ENCODE measurements at places on chromosomes 12 and 14.
A peak's percentile ranks its signal among the peaks of the same experiment; 100 is the strongest.

- DNase-seq, result no peak
These were observed 28.2 kb upstream of the LRP1-AS start for GRCh38 chr12:57175428-57176138.

DNA sequence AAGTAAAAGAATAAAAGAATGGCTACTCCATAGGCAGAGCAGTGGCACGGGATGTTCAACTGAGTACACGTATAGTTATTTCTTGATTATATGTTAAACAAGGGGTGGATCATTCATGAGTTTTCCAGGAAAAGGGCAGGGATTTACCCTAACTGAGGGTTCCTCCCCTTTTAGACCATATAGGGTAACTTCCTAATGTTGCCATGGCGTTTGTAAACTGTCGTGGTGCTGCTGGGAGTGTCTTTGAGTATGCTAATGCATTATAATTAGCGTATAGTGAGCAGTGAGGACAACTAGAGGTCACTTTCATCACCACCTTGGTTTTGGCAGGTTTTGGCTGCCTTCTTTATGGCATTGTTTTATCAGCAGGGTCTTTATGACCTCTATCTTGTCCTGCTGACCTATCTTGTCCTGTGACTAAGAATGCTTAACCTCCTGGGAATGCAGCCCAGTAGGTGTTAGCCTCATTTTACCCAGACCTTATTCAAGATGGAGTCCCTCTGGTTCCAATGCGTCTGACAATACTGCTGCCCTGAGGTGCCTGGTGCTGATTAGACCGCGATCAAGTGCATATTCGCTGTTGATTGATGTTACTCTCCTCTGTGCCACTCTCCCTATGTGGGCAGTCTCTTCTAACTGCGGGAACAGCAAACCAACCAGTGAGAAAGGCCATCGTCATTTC, 67.6 kb upstream of the AMN1 start:
- no peak for DNase-seq

- DNase-seq, result no peak
These were observed 1.3 kb downstream of the LRP1-AS start for GRCh38 chr12:57146092-57146491.

- DNase-seq, result no peak
These were observed 62.7 kb downstream of the GALNT4 start for GRCh38 chr12:89461649-89462612.

GRCh38 chr12:116456330-116457082, 102.7 kb upstream of the MAP1LC3B2 start:
- DNase-seq, result no peak

- no peak for DNase-seq
These were observed 57.5 kb downstream of the KIF26A start for GRCh38 chr14:104195878-104196277.

DNA sequence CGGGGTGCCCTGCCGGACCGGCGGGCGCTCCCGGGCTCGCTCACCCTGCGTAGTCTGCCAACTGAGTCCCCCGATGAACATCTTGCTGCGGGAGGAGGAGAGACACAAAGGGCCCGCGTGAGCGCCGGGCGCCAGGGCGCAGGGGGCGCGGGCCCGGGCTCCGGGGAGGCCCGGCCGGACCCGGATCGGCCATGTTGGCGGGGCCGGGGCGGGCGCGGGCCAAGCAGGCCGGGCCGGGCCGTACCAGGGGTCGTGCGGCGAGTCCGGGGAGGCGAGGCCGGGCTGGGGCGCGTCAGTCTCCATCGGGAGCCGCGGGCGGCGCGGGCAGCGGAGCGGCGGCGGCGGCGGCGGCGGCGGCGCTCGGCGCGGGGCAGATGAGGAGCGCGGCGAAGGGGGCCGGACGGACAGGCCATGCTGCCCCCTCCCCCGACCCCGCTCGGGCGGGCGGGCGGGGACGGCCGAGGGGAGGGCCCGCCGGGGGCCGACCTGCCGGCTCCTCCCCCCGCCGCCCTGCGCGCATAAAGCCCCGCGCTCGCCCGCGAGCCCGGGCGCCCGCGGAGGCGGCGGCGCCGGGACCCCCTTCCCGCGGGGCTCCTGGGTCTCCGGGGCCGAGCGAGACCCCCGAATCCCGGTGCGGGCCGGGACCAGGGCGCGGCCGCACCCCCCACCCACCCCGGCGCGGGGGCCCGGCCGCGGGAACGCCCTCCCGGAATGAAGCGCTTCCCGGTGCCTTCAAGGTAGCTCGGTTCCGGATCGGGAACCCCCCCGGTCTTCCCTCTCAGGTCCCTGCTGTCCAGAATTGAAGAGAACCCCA, at the start of gene MSI1:
MSI1 (minus strand) TSS at position 376 of the 814 bp plus-strand sequence; CDS start at position 303, 73 bp downstream.
- no peak for DNase-seq

GRCh38 chr12:116856729-116857128, 24.5 kb downstream of the HRK start:
- DNase-seq, result no peak

- peak; percentile 19 for DNase-seq
These were observed 248.1 kb downstream of the DPY19L2 start for GRCh38 chr12:63420206-63420644.

DNA sequence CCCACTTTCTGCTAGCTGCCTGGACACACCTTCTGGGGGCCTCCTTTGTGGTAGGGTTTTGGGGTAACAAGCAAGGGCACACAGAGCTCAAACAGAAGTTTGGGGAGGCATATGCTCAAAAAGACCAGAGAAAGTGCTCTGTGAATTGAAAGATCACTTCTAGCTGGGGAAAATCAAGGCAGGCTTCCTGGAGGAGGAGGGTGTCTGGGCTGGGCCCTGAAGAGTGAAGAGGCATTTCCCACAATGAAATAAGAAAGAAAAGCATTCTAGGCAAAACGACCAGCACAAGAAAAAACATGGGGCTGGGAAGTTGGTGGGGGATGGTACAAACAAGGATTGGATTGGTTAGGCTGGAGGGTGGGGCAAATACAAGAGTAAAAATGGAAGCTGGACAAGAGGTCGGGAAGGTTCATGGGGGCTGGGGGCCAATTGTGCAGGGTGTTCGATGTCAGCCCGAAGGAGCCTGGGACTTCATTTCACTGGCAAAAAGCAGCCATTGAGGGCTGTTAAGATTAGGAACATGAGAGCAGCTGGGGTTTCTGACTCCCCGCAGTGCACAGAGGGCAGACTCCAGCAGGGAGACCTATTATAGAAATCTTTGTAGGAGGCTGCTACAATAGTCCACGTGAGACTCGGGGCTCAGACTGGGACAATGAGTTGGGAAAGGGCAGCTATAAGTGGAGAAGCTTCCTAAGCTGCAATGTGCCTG, 51.5 kb upstream of the CMKLR1 start:
- DNase-seq, result no peak

- peak; percentile 70 for DNase-seq
These were observed 2.0 kb upstream of the GALC start for GRCh38 chr14:87994974-87995373.

- DNase-seq, result no peak
These were observed 43.6 kb upstream of the LHX5 start for GRCh38 chr12:113515082-113515856.

- no peak for DNase-seq
These were observed 79.6 kb upstream of the SLC38A2 start for GRCh38 chr12:46452061-46452615.

GRCh38 chr14:46885566-46885965, 234.0 kb upstream of the RPL10L start:
- no peak for DNase-seq

DNA sequence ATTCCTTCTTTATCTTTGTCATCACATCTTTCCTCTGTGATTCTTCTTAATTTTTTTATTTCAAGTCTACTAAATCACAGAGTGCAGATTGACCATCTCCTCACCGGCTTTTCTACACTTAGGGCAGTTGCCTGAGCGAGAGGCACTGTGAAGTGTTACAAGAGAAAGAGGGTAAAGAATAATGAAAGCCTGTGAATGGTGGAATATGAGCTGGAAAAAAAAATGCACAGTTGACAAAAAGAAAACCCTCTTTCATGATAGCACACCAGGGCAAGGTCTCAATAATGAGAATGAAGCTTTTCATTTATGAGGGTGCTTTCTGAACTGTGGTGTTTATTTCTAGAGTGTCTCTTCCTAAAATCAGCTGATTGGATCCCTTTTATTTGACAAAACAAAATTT, 106.2 kb upstream of the PDE3A start:
- DNase-seq, result no peak

DNA sequence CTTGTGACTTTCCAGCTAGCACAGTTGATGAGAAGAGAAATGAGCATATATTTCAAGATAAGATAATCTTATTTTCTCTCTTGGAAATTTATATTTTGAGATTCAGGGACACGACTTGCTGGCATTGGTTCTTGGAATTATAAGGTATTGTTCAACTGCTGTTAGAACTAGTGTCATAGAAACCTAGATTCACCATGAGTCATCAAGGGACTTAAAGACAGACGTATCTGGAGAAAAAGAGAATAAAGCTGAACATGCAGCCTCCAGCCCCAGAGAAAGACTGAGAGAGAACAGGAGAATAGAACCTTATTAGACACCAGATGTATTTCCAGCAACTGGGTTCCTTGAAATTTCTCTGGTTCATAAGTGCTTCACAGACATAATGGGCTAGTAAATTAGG, 194.4 kb upstream of the PPFIA2 start:
- DNase-seq, result no peak

- DNase-seq, result no peak
These were observed 3.6 kb downstream of the SSTR1 start for GRCh38 chr14:38211255-38211735.

GRCh38 chr12:41439801-41440200, 251.7 kb downstream of the PDZRN4 start:
- DNase-seq, result no peak

DNA sequence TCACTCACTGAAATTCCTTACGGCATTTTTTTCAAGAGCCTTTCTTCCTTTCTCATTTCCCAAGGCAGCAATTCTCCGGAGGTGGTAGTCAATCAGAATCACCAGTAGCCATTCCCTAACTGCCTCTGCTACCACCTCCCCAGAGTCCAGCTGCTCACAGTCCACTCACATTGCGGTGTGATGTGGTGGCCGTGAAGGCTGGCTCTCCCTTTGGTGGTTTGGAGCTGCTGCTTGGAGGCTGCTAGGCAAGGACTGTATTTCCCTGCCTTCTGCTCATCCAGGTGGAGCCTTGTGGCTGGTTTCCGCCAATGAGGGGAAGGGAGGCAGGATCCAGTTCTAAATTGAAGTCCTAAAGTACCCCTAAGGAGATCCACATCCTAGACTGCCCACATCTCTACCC, 222.0 kb downstream of the ANO2 start:
- DNase-seq, result no peak

- DNase-seq, result no peak
These were observed 4.2 kb upstream of the TNS2 start for GRCh38 chr12:53045696-53046045.

- DNase-seq, result no peak
These were observed 74.3 kb downstream of the RFLNA start for GRCh38 chr12:124369055-124369826.

DNA sequence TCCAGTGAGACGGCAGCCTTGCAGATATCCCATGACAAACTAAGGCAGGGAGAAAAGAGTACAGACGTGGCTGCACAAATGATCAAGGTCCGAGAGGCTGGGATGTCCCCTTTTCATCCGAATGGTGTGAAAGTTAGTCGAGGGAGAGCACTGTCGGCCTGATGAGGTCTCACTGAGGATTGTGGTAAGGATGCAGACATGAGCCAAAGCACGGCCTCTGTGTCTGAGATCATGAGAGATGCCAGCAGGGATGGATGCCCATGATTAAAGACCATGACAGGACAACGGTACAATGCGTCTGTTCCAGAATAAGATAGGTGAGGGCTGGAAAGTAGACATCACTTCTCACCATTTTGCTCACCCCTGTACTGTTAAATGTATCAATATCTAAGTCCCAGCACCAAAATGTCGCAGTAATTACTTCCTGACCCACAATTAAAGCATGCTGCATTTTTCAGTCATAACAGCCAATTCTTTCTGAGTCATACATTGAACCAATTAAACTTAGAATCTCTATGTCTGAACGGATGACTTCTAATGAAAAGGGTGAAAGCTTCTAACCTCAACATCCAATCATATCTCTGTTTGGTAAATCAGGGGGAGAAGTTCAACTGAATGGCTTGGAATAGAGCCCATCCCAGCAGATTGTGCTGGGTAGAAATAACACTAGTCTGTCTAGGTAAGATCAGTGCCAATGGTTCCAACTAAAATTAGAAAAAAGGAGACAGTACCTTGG, 249.6 kb upstream of the SOX5 start:
- DNase-seq, result no peak

DNA sequence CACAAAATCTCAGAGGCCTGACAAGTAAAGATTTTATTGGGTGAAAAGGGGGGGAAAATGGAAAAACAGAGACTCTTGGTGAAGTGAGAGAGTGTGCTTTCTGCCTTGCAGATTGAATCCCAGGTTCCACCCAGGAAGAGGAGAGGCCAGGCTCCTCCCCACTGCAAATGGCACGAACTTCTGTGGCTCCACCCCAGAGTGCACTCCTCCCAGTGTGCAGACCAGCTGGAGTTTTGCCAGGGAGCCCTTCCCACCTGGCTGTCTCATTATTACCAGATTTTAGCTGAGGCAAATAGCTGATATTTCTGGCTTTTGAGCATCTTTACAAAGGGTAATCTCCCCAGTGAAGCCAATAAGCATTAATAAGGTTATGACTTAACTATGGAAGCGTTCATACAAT, 51.9 kb downstream of the TESPA1 start:
- DNase-seq, result no peak

DNA sequence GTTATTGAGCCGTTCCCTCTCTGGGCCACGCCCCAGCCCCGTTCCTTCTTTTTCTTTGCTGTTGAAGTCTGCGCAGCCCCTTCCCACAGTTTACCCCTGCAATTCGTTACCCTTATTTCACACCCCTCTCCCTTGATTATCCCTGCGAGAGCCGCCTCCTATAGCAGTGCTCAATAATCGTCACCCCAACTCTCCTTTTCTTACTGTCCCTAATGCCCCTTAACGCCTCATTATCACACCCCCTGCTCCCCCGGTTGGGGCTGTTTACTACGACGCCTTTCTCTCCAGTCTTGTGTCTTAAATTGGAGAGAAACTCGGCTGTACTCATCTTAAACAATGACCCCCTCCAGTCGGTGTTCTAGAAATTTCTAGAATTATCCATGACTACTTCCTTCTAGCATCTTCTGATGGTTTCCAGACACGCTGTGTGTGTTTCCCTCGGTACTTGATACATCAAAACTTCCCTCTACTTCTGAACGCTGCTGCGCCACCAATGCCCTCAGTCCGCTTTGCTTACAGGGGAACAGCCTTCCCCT, 713 bp upstream of the FBXL14 start:
- DNase-seq, result no peak

- no peak for DNase-seq
These were observed 19.9 kb upstream of the COCH start for GRCh38 chr14:30854492-30854891.

- DNase-seq, result no peak
These were observed 150.7 kb upstream of the LHX5 start for GRCh38 chr12:113622410-113622809.

DNA sequence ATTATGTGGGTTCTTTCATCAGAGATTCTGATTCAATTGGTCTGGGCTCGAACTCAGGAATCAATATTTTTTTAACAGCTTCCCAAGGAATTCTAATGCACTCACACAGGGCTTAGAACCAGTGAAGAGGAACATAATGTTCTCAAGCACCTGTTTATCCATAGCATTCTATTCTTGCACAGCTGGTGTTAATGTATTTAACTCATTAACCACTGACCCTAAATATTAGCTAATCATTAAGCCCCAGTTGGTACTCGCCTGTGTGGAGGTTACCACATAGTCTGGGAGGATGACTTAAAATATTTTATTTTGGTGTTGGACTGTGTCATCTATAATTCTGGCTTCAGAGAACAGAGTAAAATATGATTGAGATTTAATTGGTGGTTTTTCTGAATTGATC, 45.3 kb downstream of the LRP6 start:
- no peak for DNase-seq

- no peak for DNase-seq
These were observed 17.8 kb downstream of the IFNG-AS1 start for GRCh38 chr12:68007033-68007432.

Measured in GM12864 (cell line).